ENCODE measurements at places on chromosomes 4 and X. TPM values are rescaled to one million over a fixed set of nuclear protein-coding genes. Genes with fewer than 3 reads are reported as not detected.

DNA sequence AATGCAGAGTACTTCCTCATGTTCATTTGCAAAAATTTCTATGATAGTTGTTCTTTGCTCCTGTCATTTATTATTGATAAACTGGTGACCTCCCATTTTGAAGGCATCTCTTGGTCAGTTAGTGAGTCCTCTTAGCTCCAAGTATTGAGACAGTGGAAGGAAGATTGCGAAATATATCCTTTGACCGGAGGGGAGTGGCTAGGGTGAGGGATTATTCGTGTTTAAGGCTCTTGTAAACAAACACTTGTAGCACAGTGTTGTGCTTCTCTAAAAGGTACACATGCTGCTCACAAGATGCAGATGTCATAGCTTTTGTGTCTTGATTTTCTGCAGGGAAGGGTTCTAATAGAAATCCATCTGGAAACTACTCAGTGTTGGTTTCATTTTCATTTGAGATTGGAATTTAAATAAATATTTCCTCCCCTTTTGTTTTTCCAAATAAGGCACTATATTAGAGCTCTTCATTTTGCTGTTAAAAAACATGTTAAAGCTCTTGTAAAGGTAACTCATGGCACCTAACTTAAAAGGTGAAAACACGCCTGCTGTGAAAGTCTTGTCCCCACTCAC lies 21.8 kb downstream of the TXLNG start:
- no peak for DNase-seq

Gene SEC31A
- 259 TPM for polyA plus RNA-seq

- DNase-seq = no peak
Observed at GRCh38 chr4:157459785-157460184, 239.3 kb downstream of the GRIA2 start.

DNA sequence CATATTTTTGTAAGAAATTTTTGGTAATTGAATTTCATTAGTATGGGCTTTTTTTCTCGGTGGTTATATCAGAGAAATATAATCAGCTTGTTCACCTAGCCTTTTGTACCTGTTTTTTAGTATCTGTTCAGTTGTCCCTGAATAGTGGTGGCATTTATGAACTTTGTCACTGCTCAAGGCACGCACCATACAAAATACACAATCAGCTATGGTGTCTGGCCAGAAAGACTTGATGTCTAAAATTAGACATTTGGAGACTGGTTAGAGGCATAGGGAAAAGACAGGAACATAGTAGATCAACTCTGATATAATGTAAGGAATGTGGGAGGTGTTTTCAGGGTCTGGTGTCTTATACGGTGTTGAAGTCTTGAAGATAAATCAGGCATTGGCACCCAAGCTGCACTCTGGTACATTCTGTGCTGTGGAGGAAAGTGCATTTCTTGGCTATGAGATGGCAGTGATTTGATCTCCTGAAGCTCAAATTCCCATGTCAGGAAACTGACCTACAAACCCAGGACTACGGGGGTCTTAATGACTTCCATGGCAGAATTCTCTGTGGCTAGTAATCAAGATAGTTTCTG lies 3.6 kb downstream of the ART3 start:
- no peak for DNase-seq

DNA sequence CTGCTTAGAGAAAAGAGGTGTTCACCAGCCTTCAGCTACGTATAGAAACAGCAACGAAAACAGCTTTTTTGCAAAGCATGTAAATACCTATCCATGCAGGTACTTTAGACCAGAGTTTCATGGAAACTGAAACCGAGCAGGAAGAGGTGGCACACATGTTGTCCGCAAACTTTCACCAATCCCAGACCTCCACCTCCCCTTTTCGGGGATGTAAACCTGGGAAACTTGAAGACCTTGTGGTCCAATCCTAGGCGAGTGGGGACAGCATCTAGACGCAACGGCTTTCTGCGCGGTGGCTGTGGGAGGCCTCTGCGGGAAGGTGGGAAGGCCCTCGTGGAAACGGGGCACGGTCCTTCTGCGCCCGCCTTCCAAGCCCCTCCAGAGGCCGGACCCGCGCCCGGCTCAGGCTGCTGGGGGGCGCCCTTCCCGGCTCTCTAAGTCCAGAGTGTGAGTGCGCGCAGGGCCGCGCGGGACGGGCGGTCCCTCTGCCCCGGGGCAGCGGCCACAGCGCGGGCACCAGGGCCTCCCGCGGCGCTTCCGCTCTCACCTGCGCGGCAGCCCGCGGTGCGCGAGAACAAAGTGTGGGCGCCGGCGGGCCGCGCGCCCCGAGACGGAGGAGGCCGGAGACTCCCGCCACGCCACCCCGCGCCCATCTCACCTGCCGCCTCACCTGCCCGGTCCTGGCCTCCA lies 830 bp upstream of the SHROOM2 start:
- DNase-seq = no peak

GRCh38 chr4:25223802-25224375 lies 9.9 kb upstream of the PI4K2B start:
- DNase-seq = no peak

DNA sequence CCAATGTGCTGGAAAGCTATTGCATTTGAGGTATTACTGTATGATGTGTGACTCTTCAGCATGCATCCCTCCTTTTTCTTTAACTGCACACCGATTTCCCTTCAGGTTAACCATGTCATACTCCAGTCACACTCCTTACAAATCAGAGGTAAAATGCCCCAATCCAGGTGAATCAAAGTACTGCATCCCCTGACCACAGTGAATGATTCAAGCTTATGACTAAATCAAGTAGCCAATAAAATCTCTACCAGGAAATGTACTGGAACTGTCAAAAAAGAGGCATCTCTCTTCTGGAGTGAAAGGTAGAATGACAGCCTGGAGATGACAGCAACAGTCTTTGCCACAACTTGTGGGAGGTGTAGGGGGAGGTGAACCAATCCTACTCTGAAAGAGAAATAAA lies 10.4 kb downstream of the ADAMTS3 start:
- DNase-seq = no peak

- DNase-seq = no peak
Observed at GRCh38 chrX:126485409-126485808, 67.2 kb downstream of the DCAF12L1 start.

Gene MAGEH1
- 79.7 TPM for polyA plus RNA-seq

Gene LEF1
- polyA plus RNA-seq = 124 TPM

Gene MAGEA10
- not detected for polyA plus RNA-seq
